ENCODE measurements at places on chromosomes 2 and 18.

- no peak for DNase-seq
Observed at GRCh38 chr2:32810909-32811495, 135.8 kb upstream of the LTBP1 start.

DNA sequence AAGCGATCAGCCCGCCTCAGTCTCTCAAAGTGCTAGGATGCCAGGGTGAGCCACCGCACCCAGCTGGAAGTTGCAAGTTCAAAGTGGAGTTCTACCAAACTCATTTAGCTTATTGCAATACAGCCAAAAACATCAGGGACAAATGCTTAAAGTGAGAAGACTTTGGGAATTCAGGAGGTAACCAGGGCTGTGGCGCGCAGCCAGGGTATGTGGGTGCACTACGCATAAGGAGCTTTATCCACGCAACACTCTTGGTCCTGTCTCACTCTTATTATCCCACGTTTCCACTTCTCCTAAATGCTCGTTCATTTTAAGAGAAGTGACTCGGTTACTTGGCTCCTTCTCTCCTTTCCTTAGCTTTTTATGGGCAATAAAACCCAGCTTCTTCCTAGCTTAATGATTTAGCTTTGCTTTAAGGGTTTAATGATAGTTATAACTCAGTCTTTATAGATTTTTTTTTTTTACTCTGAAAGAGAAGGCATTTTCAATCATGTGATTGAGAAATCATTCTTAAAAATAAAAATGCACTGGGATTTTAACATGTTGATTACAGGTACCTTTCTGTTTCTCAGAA, 199.8 kb downstream of the KCNE4 start:
- no peak for DNase-seq

- DNase-seq: no peak
Observed at GRCh38 chr18:78542204-78542603, 437.4 kb upstream of the SALL3 start.

- DNase-seq: no peak
Observed at GRCh38 chr2:201901786-201902185, 95.4 kb downstream of the CDK15 start.

DNA sequence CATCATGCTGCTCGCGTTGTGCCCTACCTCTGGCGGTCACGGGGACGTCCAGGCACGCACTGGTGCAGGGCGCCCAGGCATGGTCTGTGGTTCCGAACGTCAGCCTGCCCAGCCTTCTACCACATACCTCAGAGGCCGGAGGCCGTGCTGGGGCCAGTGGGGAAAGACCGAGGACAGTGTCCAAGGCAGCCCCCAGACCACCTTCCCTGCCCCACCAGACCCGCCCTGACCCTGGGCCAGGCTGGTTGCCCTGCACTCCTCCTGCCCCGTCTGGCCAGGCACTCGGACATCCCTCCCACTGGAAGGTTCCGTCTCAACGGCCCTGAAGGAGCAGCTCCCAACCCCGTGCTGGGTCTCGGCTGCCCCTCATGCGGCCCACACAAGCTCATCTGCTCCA, 32.8 kb downstream of the SLC66A2 start:
- no peak for DNase-seq

- DNase-seq: no peak
Observed at GRCh38 chr2:130376433-130377293, 20.8 kb downstream of the PTPN18 start.

DNA sequence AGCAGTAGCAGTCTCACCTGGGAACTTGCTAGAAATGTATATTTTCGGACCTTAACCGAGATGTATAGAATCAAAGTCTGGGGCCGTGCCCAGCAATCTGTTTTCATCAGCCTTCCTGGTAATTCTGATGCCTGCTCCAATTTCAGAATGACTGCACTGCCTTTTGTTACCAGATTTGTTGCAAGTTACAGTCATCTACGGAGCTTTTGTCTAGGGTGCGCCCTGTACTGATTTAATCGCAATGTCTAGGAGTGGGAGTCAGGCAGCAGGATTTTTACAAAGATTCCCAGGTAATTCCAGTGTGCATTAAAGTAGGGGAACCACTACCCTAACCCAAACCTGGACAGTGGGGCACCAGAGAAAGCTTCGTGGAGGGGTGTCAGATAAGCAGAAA, 178.0 kb downstream of the HAUS1 start:
- no peak for DNase-seq

DNA sequence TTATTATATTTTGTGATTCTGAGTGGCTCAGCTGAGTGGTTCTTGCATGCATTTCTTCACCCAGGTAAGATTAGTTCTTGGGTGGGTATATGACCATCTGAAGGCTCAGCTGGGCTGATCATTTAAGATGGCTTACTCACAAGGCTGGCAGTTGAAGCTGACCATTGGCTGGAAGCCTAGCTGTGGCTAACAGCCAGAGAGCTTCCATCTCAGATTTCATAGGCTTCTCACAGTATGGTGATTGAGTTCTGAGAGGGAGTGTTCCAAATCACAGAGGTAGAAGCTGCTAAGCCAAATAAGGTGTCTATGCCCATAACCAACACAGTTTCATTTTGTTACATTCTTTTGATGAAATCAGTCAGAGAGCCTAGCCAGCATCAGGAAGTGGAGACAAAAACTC, 117.4 kb upstream of the RPRM start:
- DNase-seq: no peak
